ENCODE measurements at places on chromosomes 12 and 14.

GRCh38 chr12:2064071-2064507 lies 11.3 kb downstream of the CACNA1C start:
- DNase-seq: no peak

GRCh38 chr12:58453306-58453705 lies 467.0 kb downstream of the LRIG3 start:
- DNase-seq: no peak

DNA sequence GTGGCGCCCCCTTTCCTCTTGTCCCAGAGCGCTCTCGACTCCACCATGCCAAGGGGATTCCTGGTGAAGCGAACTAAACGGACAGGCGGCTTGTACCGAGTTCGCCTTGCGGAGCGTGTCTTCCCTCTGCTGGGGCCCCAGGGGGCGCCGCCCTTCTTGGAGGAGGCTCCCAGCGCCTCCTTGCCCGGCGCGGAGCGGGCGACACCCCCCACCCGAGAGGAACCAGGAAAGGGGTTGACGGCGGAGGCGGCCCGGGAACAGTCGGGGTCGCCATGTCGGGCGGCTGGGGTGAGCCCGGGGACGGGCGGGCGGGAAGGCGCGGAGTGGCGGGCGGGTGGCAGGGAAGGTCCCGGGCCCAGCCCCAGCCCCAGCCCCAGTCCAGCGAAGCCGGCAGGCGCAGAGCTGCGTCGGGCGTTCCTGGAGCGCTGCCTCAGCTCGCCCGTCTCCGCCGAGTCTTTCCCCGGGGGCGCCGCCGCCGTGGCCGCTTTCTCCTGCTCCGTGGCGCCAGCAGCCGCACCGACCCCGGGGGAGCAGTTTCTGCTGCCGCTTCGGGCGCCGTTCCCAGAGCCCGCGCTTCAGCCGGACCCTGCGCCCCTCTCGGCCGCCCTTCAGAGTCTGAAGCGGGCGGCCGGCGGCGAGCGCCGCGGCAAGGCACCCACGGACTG lies 376 bp downstream of the INSM2 start:
- no peak for DNase-seq

DNA sequence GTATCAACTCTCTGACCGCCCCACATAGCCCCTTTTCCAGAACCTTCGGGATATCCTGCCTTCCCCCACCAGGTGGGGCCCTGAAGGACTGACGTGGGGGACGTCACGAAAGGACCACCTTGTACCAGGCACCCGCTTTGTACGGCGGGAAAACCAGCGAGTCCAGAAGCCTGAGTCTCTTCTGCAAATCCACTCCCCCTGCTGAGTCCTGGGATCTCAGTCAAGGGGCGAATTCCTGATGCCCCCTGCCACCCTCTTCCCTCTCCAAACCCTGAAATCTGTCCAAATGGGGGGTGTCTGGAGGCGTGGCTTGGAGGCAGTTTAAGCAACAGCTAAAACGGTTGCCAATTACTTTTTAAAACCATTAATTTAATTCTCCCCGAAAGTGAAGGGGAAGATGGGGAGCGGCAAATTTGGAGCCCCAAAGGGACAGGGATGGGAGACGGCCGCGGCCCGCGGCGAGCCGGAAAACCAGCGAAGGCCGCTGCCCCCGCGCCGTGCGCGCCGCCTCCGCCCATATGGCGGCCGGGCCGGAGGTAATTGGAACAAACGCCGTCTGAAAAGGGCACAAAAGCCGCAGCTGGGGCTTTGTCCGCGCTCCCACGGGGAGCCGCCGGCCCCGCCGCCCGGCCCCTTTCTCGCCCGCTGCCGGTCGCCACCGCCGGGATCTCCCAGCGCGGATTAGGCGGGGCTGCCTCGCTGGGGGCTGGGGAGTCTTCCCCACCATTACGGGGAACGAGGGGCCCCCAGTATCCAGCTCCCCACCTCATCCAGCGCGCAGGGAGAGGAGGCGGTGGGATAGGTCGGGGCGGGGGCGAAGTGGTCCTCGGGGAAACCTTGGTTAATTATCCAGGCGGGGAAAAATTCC lies 6.6 kb downstream of the LHX5 start:
- DNase-seq: no peak

- DNase-seq: no peak
Measured at GRCh38 chr12:112486361-112486760, 67.6 kb downstream of the PTPN11 start.

DNA sequence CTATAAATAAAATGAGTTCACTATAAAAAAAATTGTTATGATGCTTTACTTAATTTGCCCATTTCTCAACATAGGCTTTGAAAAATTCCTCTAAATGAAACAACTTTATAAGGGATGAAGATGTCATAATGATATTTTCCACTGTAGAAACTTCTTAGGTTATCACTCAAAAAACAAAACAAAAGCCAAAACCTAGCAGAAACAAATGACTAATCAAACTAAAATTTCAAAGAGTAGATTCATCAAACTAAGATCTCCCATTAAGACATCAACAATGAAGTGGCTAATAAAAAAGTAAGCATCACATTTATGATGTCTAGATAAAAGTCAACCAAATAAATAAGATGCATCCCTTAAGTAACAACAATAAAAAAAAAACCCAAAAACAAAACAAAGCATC lies 36.9 kb upstream of the TTC7B start:
- DNase-seq: no peak

DNA sequence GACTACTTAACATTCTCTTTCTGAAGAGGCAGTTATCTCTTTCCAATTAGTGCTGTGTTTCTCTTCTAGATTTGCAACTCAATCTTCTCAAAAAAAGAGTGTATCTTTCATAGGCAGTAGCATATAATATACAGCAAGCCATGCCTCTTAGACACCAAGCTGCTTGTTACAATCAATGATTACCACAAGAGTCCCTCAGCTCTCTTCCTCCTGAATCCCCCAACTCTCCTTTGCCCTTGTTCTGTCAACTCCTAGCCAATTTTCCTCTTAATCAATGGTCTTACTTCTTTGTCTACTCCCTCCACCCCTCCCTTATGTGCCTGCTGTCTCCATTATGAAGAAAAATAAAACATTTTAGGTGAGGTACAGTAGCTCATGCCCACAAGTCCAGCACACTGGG lies 2.6 kb downstream of the TMTC1 start:
- DNase-seq: no peak

GRCh38 chr12:30110958-30111586 lies 327.3 kb upstream of the TMTC1 start:
- no peak for DNase-seq

- DNase-seq: no peak
Measured at GRCh38 chr14:33081259-33081658, 142.6 kb downstream of the NPAS3 start.

DNA sequence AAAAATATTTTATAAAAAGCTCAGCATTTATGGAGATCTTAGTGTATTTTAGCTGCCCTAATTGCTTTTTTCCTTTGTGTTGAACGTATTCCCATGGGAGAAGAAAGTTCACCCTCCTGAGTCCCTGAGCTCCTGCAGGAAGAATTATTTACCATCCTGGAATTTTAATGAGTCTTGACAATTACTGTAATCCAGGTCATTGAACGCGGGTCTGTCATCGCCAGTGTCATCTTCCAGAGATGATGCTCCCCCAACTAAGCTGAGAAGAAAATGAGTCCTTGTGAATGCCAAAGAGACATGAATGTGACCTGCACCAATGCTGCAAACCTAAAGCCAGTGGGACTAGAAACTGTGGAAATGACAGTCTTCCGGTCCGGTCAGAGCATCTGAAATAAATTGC lies 129.5 kb downstream of the FBXL14 start:
- DNase-seq: no peak

DNA sequence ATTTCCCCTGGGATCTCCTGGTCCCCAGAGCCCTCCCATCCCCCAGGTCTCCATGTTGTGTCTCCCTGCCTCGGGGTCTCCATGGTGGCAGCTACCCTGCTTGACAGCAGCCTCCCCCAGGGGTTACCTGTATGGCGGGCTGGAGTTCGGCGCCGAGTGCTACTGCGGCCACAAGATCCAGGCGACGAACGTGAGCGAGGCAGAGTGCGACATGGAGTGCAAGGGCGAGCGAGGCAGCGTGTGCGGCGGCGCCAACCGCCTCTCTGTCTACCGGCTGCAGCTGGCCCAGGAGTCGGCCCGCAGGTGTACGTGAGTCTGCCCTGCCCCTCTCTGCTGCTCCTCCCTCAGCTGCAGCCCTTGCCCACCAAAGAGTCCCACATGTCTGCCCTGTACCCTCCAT lies 80.9 kb downstream of the WSCD2 start:
- no peak for DNase-seq

GRCh38 chr14:66939409-66939808 lies 249.8 kb upstream of the GARIN2 start:
- DNase-seq: no peak

DNA sequence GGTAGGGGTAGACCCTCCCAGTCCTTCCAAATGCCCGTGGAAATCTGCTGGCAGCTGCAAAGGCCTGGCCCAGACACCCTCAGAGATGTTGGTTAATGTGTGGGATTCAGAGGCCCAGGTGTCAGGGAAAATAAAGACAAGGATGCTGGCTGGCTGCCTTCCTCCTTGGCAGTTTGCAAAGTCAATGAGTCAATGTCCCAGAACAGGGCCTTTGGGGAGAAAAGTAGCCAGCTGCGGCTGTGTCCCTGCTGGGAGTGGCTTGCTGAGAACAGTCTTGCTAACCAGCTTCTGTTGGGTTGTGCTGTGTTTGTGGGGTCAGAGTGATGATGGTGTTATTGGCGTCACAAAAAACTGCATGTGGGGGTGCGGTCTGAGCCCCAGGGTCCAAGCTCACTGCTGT lies 29.2 kb downstream of the GLRX5 start:
- no peak for DNase-seq

DNA sequence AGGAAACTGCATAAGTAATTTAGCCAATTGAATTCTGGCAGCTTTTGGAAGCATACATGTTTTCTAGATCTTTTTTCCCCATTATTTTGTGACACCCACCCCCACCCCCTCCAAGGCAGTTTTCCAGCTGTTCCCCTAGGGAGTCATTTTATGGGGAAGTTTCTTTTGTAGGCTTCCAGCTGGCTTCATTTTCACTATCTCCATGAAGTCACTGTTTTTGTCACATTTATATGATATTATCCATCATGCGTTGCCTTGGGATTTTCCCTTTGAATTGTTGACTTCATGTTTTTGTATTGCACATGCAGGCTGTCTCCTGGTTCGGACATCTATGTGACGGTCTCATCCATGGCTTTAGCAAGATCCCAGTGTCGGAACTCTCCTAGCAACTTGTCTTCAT lies 233.6 kb upstream of the RGS6 start:
- no peak for DNase-seq

DNA sequence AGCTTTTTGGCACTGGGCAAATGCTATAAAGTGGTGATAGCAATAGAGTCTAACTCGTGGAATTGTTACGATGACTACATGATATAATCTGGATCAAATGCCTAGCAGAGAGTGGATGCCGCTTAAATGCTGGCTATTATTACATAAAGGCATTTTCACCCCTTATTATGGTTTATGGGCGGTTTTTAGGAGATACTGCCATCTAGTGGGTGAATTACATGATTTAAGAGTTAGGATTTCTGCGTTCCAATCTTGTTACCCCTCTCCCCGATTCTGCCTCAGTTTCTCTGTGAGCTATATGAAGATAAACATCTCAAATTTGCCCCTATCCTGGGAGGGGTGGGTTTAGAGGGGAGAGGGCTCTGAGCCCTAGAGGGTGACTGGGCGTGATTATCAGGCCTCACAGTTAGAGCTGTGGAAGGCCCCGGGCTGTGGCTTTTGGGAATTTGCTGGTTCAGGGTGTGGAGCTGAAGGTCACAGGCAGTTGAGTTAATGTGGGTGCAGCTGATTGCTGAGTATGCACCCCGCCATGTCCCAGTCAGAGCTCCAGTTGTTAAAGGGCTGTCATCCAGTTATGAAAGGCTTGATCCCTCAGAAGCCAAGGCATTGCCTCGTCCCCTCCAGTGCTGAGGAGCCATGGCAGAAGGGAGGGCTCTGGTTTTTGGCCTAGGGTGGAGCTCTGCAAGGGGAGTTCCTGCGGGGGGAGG lies 14.4 kb downstream of the CLSTN3 start:
- no peak for DNase-seq

GRCh38 chr14:92366237-92366636 lies 43.3 kb downstream of the SLC24A4 start:
- DNase-seq: no peak

DNA sequence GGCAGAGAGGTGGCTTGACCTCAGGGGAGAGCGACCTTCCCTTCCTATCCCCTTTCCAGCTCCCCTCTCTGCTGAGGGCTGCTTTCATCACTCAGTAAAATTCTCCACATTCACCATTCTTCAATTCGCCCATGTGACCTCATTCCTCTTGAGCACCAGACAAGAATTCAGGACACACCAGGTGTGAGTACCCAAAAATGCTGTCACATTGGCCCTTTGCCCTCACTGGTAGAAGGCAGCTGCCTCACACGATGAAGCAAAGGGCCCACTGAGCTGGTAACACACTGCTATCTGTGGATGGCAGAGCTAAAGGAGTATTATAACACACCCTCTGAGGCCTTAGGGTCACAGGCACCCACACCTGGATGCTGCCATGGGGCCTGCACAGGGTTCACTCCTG lies 59.7 kb downstream of the SSH1 start:
- no peak for DNase-seq

DNA sequence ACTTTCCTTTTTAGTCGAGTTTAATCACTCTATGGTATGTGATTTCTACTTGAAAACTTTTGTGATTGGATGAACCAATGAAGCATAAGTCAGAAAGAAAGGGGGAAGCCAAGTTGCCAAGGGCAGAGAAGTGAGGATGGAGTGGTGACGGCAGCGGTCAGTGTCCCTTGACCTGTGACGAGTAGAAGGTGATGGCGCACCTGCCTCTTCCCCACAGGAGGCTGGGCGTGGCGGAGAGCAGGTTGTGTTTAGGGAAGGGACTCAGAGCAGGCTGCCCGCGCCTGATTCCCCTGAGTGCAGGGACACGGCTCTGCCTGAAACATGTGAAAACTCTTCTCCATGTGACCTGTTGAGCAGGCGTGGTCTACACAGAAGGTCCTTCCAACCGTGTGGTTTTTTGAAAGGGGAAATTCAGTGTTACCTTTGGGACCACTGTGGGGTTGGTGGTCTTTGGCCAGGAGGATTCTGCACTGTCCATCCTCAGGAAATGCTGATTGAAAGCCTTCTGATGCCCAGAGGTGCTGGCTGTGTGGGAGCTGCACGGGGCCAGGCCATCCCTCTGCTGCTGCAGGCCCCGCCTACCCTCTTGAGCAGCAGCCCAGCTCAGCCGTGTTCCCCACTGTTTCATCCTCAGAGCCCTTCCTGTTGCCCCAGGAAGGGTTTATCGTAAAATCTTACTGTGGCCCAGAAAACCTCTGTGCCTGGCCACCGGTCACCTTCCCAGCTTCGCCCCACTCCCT lies 23.5 kb upstream of the AMN start:
- DNase-seq: no peak

DNA sequence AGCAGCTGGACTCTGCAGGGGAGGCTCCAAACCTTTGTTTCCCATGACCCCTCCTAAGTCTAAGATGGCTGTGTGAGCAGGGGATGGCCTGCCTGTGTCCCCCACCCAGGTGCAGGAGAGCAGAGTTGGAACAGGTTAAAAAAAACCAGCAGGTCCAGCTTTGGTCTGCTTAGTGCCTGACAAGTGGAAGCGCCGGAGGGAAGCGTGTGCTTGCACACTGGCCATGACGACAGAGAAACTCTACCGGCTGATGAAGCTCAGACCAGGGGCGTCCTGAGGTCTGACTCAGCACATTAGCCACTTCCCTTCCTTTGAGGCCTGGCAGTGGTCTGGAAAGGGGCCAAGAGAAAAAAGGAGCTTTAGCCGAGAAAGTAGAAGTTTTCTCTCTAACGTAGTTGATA lies 280.1 kb downstream of the VRK1 start:
- peak; percentile 7 for DNase-seq
